ENCODE measurements at places on chromosomes 1 and 21.

DNA sequence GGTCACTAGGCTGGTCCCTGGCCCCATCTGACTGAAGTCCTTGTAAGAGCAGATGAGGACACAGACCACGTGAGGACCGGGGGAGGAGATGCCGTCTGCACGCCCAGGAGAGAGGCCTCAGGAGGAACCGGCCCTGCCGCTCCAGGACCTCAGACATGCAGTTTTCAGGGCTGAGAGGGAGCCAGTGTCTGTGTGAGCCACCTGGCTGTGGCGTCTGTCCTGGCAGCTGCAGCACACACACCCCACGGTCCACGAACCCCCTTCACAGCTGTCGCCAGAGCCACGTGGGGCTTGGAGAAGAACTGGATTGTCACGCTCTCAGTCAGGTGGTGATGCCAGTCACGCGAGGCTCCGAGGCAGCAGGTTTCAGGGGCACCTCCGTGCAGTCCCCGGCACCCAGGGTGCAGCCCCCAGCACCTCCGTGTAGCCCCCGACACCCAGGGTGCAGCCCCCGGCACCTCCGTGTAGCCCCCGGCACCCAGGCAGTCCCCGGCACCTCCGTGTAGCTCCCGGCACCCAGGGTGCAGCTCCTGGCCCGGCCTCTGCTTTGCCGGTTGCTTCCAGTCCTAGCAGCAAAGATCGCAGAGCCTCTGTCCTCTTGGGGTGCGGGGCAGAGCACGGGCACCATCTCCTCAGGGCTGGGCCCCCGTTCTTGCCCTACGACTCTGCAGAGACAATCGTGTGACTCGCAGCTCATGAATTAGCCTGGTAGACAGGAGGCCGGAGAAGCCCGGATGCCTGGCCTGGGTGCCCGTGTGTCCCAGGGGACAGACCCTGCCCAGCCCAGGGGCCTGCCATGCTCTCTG lies 19.0 kb upstream of the SUMO3 start:
- DNase-seq, result no peak

- DNase-seq, result no peak
Observed at GRCh38 chr1:20668581-20668980, 7.4 kb upstream of the DDOST start.

DNA sequence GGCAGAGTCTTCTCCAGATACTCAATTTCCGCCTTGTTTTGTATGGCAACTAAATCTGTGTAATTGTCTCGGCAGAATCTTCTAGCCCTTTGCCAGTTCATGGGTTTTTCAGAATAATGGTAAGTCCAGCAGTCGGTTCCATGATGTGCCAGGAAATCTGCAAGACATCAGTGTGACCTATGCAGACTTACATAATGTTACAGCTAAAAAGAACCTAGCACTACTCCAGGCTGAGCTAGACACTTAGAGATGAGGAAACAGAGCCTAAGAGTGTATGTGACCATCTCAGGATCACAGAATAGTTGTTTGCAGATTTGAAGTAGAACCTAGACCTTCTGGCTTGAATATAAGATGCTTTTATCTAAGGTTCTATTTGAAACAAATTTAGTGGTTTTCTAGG lies 2.8 kb downstream of the SELL start:
- DNase-seq, result no peak

DNA sequence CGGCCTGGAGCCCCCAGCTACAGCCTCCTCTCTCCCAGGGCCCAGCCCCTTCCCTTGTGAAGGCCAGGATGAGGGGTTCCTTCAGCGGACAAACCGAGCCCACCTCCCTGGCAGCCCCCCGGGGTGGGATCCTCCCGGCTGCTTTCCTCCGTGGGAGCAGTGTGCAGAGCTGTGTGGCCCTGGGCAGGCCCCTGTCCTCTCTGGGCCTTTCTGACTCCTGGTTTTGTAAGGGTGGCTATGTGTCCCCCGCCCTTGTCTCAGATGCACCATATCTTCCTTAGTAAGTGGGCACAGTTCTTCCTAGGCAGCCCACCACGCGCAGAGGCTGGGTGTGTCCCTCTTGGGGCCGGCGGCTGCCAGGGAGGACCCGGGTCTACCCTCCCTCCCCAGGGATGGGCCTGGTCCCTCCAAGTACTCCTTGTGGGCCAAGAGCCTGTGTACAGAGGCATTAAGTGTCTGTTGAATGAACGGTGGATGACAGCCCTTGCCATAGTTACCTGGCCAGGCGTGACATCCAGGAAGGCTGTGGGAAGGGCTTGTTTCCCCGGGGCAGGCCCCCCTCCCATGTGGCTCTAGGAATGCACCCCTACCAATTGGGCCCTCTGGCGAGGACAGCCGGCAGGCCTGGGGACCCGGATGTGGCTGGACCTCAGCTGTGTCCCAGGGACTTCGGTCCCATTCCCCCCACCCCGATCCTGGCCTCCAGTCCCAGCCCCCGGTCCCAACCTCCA lies 3.8 kb downstream of the SMIM1 start:
- no peak for DNase-seq

GRCh38 chr1:169387399-169387798 lies 19.4 kb downstream of the BLZF1 start:
- no peak for DNase-seq

DNA sequence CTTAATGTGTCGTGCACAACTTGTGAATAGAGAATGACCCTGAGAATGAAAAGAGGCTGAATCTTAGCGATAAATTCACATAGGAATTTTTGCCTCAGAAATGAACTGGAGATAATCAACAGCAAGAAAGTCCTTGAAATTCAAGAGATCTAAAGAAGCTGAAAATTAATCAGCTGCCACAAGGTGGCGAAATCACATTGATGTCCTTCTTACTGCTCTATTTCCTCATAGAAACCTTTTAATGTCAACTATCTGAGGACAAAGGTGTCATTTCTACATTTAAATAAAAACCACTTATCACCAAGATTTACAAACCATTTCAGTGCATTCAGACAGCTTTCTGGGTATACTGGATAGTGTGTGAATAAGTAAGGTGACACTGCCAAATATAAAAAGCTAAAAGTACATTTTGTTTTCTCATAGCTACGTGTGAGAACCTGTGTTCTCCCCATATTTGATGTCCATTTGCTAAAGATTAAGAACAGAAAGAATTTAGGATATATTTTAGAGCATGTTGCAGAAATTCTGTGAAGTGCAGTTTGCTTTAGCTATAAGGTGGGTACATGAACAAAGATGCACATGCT lies 485.3 kb upstream of the PTBP2 start:
- DNase-seq, result no peak

- DNase-seq, result no peak
Observed at GRCh38 chr1:64327119-64327518, 123.7 kb downstream of the UBE2U start.

DNA sequence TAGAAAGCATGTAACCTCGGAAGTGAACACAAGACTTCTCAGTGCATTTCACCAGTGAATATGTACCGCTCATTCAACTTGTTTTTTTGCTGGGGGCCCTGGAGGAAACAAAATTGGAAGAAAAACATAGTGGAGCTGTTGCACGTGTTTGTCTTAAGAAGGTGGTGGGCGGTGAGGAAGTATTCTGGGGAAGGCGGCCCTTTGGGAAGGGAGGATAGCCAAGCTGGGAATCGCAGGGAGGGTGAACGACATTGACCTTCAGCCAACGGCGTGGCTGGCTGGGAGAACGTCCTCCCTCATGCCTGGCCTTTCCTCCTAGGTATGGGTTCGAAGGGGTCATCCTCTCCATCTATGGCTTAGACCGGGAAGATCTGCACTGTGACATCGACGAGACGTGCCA lies 19.4 kb downstream of the TFF3 start:
- no peak for DNase-seq

GRCh38 chr1:23576338-23577055 lies 17.2 kb upstream of the ID3 start:
- no peak for DNase-seq

- no peak for DNase-seq
Observed at GRCh38 chr1:30525971-30526651, 197.3 kb downstream of the MATN1 start.

DNA sequence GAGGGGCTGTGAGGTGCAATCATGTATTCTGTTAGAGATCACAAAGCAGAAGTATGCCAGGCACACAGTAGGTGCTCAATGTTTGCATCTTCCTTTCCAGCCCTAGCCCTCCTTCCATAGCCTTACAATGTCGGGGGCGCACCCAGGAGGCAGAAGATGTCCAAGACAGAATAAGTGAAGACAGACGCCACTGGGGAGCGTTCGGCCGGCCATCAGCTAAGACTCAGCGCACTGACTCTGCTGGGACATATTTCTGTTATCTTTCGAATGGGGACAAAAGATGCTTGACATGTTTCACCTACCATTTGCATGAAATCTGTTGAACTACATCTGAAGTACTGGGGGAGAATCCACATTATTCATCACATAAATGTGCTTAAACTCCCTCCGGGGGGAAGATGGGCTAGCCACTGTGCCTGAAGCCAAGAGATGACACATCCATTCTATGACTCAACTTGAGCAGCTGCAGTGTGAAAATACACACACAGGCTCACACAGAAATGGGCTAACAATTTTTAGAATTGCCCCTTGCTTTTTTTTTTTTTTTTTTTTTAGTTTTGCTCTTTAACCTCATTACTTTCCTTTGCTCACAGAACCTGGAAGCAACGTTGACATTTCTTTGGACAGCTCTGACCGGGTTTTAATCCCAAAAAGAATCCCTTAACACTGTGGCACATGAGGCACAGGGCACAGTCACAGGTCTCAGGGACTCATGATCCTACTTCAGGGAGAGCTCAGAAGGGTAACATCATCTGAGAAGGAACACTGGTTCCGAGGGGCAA lies 7.9 kb downstream of the TIAM1 start:
- no peak for DNase-seq

DNA sequence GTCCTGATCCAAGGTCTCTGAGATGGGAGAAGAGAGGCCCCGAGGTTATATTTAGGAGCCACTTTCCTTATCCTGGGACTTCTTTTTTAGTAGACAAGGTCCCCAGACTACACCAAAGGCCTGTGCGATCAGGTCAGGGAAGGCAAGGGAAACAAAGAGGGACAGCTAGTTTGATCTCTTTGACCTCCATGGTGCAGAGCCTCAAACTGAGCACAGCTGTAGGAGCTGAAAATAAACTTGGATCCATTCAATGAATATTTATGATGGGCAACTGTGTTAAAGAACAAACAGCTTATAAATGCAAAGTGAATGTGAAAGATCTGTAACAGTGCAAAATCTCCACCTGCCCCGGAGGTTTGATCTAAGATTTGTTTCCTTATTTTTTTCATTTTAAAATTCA lies 256.6 kb downstream of the DYRK1A start:
- DNase-seq, result no peak

DNA sequence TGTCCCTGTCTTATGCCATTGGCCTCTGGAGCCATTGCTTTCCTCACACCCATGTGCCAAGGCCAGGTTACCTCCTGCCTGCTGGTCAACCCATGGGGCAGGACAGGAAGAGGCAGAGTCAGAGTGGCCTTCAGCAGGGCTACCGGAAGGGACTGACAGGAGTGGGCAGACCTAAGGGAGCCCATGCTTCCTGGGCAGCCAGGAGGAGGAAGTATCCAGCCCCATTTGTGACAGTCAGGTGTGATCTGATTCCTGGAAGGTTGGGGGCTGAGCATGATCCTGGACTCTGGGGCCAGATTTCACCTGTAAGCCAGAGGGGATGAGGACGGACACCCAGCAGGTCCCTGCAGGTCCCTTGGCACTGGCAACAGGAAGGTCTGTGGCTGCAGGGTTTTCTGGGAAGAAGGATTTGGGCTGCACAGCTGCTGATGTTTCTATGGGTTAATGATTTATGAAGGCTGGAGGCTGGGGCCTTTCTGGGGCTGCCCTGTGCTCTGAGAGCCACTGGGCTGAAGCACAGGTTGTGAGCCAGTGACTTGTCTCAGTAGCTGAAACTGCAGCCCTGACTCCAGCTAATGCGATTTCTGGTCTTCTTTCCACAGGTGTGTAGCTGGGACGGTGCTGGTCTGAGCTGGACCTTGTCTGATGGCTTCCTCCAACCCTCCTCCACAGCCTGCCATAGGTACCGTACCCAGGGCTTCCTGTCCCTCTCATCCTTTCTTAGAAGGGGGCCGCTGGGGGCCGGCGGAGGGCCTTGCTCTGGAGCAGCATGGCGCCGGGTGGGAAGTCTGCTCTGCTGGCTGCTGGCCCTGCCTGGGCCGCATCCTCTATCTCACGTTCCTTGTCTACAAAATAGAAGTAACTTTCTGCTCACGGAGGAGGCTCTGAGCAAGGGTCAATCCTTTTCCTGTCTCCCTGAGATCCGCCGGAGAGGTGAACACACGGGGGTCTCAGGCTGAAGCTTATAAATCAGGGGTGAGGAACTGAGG lies 40.7 kb downstream of the ARHGEF10L start:
- DNase-seq, result no peak

- DNase-seq, result no peak
Observed at GRCh38 chr1:43214501-43215444, 42.6 kb downstream of the CFAP57 start.

DNA sequence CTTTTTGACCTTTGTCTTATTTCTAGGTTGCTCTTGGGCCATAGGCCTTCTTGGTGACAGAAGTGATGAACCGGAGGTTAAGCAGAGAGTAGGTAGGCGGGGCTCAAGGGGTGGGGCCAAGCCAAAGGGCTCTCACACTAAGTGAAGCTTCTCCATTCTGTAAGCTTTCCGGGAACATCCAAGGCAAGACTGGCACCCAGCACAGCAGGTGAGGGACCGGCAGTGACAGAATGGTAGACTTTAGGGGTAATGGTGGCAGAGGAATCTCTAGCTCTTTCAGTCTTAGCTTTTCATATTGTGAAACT lies at the start of gene TNFAIP8L2:
TSS of gene TNFAIP8L2 (plus strand) at position 135 of the 305 bp plus-strand sequence. CDS start 2,049 bp downstream, outside the sequence.
- DNase-seq, result no peak

GRCh38 chr1:53361541-53361961 lies 33.7 kb upstream of the LRP8 start:
- no peak for DNase-seq

DNA sequence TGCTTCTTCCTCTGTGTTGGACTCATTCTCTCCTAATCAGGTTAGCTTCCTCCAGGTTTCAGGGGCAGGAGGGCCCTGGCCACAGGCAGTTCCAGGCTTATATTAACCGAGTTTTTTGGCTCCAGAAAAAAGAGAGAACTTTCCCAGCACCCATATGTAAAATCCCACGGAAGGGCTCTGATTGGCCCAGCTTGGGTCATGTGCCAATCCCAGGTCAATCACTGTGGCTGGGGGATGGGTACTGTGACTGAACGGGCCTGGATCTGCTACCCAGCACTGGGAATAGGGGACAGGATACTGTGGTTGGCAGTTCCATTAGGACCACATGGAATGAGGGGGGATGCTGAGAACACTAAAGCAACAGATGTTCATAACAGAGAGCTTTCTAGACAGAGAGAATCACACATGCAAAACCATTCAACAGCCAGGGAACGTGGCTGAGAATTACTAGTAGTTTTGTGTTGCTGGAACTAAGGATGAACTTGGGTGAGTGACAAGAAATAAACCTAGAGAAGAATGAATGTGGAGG lies 51.1 kb upstream of the NEK2 start:
- no peak for DNase-seq

- no peak for DNase-seq
Observed at GRCh38 chr21:16942703-16943102, 570.1 kb upstream of the CXADR start.

DNA sequence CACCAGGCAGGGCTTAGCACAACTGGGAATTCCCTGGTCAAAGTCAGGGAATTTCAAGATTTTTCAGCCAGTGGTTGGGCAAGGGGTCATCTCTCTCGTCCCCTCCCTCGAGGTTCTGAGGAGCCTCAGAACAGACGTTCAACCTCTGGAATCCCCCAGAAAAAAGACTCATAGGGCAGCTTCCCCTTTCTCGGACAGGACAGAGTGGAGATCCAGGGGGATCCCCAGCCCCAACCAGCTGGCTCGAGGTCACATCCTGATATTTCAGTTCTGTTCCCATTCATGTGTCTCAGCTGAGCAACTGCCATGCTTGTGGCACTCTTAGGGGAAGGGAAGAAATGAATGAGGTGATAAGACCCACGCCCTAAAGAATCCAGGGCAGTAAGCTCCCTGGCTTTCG lies 4.9 kb upstream of the LAD1 start:
- no peak for DNase-seq

All from cerebellar nuclear complex (tissue), 1 donor.